Midbrain (tissue), 1 donor: ENCODE measurements at places on chromosomes 2 and 18.

DNA sequence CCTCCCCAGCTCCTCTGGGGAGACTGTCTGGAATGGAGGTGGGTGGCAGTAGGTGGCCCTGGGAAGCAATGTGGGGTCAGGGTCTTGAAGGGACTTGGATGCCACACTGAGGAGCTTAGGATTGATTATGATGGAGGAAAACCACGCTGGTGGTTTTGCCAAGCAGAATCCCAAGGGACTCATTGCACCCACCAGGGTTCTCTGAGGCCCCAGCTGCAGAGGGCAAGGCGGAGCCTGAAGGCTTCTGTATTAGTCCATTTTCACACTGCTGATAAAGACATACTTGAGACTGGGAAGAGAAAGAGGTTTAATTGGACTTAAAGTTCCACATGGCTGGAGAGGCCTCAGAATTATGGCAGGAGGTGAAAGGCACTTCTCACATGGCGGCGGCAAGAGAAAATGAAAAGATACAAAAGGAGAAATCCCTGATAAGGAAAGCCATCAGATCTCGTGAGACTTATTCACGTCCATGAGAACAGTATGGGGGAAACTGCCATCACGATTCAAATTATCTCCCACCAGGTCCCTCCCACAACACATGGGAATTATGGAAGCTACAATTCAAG is 87.2 kb upstream of the YWHAQ start:
- no peak for DNase-seq

GRCh38 chr2:216298719-216299495 is 73.4 kb downstream of the MARCHF4 start:
- no peak for DNase-seq

DNA sequence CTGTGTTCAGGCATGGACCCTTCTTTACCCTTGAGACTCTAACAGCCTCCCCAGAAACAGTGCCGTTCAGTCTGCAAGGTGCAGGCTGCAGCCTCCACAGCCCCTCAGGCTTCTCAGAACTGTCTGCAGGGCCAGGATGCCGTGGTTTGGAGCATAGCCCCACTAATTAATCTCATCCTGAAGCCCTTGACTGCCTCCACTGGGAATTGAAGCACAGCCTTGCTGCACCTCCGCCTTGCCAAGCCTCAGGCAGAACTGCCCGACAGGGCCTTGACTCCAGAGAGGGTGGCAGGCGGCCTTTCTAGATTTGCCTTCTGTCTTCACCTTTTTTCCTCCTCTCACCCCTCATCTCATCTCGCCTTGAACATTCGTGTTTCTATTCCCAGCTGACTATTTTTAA is 119.8 kb downstream of the NRP2 start:
- no peak for DNase-seq

GRCh38 chr2:37776487-37776886 is 105.0 kb upstream of the CDC42EP3 start:
- DNase-seq, result no peak

- no peak for DNase-seq
Observed at GRCh38 chr18:79559436-79559835, 120.2 kb upstream of the CTDP1 start.
